GM04504 (cell line): ENCODE measurements at places on chromosomes 4 and X.

GRCh38 chr4:42673082-42673425, 16.1 kb upstream of the ATP8A1 start:
- DNase-seq, result no peak

GRCh38 chrX:13598877-13599276, 29.5 kb downstream of the EGFL6 start:
- no peak for DNase-seq

DNA sequence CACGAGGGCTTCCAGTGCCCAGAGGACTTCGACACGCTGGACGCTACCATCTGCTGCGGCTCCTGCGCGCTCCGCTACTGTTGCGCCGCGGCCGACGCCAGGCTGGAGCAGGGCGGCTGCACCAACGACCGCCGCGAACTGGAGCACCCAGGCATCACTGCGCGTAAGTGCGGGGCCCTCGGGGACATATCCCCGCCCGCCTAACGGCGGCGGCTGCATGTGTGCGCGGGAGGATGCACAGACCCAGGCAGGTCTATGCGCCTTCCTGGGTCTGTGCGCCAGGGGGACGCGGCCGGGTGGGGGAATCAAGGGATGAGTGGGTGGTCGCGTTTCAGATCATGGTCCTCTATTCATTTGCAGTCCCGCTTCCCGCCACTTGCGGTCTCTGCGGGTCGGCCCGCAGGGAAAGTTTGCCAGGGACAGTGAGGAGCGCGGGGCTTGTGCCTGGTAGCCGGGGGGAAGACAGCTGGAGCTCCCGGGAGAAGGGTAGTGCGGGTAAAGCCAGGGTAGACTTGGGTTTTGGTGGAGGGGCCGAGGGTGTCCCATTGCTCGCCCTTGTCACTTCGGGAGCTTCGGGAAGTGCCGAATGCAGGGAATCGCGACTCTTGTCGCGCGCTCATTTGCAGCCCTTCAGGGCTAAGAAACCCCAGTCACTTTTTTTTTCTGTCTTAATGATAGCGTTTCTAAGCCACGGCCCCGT, 1.0 kb downstream of the SHISA3 start:
- no peak for DNase-seq

DNA sequence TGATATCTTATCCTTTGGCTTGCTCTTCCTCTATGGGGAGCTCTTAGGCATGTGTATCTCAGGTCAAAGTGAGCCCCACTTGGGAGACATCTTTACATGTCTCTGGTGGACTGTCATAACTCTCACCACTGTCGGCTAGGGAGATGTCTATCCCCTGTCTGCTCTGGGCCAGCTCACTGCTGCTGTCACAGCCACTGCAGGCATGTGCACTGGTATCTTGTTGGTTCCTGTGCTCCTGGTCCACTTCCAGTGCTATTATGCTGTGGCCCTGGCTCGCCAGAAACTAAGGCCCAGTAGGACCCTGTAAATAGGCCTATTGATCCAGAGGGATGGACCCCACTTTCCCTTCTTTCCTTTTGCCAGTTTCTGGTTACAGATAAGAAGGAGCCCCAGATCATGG, 56.6 kb upstream of the LAS1L start:
- no peak for DNase-seq

DNA sequence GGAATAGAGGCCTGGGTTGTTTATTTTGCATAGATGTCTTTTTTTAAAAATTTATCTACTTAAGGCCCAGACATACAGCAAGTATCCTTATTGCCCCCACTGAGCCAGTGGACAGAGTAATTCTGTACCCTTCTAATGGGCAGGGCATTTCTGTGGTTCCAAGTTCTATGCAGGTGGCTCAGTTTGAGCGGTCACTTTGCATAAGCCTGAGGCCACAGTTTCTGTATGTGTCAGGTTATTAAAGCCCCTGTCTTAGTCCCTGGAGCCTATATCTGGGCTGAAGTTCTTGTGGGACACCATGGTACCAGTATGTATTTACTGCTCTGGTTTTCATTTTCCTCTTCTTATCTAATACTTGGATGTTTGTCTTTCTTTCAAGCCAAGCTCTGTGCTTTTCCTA, 168.8 kb downstream of the MID1IP1 start:
- DNase-seq, result no peak

DNA sequence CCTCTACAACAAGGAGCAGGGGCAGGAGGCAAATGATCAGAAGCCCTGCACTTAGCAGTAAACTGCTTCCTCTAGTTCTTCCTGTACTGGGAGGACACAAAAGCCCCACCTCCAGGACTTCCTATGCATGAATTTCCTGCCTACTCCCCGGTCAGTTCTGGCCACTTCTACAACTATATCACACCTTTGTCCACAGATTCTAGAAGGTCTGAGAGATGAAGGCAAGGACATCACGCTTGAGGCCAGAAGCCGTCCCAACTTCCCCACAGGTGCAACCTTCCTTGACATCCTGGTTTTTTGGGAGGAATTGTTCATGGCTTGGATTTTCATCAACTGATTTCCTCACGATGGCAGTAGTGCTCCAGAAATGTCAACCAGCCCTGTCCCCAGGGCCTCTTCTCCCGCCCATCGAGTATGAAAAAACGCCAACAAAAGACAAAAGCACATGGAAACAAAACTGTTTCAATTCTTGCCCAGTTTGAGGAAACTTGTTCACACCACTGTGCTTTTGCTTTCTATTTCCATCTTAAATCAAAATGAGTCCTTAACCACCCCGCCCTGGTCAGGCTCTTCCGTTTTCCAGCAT, 206.5 kb upstream of the STK26 start:
- DNase-seq, result peak; percentile 78

DNA sequence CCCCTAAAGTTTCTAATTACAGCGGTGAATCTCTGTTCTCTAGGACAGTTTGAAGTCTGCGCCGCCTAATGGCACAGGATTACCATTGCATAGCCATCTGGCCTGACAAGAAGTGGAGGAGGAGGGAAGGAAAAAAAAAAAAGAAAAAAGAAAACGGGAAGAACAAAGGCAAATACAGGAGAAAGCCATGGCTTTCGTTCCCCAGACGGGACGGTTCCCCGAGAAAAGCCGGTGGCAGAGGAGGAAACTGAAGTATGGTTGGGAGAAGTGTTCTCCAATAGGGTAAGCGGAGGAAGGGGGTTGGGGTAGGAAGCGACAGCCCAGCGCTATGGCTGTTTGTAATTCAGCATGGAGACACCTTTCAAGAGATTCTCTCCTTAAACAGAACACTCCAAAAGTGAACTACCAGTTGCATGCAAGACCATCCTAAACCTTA, 80.8 kb downstream of the HMGN5 start:
- peak; percentile 10 for DNase-seq

DNA sequence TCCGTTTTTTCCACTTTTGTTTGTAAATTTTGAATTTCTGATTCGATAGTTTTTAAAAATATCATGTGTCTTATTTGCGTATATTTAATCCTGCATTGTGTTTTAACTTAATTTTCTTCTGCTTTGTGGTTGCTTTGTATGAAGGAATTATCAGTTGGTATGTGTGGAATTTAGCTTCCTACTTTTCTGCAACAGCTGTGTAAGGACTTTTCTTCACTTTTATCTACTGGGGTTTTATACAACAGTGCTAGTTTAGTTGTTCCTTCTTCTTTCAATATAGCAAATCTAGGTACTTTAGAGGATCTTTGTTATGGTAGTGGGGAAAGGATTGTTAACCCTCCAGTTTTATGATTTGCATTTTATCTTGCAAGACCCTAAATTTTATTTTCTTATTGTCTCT, 410.3 kb downstream of the CCSER1 start:
- no peak for DNase-seq

GRCh38 chrX:29903360-29903759, 312.0 kb upstream of the MAGEB2 start:
- DNase-seq, result peak; percentile 2

GRCh38 chr4:140351093-140352075, 22.1 kb upstream of the SCOC start:
- DNase-seq, result no peak

DNA sequence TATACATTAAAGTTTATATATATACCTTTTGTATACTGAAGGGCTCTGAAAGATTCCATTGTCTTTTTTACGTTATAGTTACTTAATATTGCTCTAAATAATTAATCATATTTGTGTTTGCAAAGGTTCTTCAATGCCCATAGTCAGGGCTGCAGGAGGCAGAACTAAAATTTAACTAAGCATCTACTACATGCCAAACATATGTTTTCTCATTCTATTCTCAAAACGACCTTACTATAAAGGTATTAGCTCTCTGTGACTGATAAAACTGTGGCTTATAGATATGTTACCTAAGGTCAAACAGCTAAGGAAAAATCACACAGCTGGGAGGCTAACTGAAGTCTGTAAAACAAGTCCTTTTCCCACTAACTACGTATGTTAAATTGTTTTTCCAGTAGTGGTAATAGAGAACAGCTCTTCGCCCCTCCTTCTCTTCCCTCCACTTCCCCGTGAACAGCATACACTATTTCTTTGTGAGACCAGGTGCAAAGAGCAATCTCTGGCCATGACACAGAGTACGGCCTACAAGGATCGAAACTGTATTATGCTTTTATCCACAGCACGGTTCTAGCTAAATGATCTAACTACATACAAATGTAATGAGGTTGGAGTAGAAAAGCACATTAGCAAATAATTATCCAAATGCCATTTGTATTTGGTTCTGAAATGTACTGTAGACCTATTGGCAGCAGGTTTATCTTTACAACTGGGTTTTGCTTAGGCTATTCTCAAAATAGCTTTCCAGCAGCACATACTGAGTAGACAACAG, 1.7 kb downstream of the CNOT6L start:
- DNase-seq, result no peak

GRCh38 chrX:120301960-120302359, 9.3 kb downstream of the TMEM255A start:
- no peak for DNase-seq

DNA sequence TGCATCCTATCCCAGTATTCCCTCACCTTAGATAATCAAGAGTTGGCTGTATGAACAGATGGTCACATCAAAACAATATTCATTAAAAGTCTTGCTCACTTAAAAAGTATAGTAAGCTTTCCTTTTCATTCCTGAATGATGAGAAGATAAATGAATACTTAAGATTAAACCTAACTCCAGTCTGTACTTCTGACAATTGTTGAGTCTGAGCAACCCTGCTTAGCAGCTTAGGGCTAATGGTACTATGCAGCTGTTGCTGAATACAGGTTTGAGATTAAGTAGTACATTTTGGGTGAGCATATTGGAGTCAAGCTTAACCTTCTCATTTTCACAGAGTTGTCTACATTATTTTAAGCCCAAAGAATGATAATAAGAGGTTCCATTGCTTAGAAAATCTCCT, 121.7 kb upstream of the ETNPPL start:
- no peak for DNase-seq

DNA sequence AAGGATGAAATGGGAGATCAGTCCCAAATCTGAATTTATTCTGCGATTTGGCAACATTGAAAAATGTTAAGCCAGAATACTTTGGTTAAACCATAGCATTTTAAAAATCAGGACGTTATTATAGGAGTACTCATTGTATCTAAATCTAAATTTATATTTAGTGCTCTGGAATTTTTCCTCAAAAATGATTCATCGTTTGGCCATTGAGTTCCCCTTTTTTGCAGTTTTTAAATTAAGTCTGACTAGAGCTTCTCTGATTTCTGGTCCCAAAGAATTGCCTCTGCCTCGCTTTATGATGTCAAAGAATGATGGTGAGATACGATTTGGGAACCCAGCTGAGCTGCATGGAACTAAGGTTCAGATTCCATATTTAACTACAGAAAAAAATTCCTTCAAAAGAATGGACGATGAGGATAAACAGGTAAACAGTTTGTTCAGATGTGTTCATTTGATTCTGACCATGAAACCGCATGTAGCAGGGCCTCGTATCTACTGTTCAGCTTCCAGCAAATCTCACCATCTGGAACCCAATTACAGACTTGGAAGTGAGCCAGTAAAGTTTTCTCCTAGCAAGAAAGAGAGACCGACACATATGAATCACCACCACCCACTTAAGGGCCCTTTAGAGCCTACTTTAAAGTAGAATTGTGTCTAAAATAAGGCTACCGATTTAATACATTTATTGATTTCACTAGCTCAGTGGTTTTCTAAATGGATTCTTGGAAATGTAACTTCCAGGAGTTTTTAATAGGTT, 75.6 kb downstream of the REPS2 start:
- peak; percentile 29 for DNase-seq

- DNase-seq, result no peak
Observed at GRCh38 chr4:184444953-184445309, 29.4 kb downstream of the IRF2 start.

GRCh38 chr4:88792821-88793220, 95.2 kb upstream of the NAP1L5 start:
- no peak for DNase-seq

DNA sequence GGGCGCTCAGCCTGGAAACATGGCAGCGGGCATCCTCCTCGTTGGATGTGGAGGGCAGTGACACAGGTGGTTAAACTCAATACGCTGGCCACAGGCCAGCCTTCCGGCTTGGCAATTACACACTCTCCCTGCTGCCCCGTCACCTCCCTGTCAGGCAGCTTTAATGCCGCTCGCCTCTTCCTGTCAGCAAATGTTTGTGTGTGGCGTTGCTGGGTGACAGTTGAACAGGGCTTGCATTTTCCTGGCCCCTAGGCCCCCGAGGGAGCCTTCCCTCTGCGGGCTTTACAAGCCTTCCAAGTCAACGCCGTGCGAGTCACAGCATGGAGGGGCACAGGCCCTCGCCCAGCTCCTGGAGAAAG, 620.0 kb downstream of the BCOR start:
- DNase-seq, result no peak

- peak; percentile 31 for DNase-seq
Observed at GRCh38 chr4:152220201-152220666, 315.7 kb downstream of the FBXW7 start.

- DNase-seq, result no peak
Observed at GRCh38 chrX:43627669-43628068, 28.4 kb upstream of the MAOA start.

DNA sequence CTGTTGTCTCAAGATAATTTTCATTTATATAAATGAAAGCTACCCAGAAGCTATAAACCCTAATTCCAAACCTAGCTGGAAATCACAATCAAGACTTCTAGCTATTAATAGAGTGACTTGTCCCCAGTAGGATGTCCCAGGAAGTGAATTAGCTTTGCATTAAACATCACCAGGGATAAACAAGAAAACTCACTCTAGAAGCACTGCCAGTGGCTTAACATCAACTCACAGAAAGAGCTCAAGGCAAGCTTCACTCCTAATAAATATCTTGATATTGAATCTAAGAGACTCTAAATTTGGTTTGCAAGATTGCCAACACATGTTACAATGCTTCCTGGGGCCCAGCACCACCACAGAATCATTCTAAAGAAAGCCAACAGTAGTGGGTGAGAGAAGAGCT, 468.7 kb upstream of the FAM241A start:
- DNase-seq, result no peak

GRCh38 chr4:76997532-76997931, 48.0 kb downstream of the SEPTIN11 start:
- no peak for DNase-seq
